ENCODE measurements at places on chromosomes 1 and 21.

DNA sequence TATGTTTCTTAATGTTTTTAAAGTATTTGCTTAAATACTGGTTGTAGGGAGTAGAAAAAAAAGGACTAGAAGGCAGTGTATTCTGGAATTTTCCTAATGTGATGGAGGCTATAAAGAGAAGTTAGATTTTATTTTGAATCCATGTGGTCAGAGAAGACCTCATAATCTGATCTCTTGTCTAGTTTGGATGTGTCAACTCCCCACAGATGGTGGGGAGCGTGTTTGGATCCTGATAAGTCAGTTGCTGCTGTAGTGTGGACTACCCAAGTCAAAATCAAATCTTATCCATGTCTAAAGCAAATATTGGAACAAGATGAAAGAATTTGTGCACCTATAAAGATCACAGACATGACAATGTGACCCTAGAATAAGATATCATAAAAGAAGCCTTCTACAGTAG is 918.0 kb downstream of the LTN1 start:
- DNase-seq = no peak

DNA sequence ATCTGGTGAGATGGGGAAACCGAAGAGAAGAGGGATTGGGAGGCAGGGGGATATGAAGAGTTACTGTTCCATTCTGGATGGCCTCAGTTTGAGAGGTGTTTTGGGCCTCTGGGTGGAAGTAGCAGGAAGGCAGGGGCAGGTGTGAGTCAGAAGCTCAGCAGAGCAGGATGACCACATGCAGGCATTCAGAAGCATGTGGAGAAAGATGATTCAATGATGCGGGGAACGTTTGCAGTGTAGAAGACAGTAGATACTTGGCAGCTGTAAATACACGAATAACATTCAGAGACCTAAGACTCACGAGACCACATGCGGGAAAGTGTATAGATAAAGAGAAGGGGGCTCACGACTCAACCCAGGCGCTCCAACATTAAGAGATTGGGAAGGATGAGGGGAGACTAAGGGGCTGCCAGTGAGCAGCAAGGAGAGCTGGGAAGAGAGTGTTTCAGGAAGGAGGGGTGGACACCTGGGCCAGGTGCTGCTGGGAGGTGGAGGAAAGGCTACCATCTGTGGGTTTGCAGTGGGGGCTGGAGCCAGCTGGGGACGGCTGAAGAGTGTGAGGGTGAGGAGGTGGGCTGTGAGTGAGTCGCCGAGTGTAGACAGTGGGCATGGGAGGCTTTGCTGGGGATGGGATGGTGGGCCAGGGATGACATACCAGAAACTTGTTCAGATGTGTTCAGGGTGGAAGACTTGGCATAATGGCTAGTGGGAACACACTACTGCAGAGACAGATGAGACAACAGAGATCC is 5.8 kb upstream of the EPS8L3 start:
- no peak for DNase-seq

- no peak for DNase-seq
Observed at GRCh38 chr1:38068220-38068979, 21.8 kb upstream of the POU3F1 start.

DNA sequence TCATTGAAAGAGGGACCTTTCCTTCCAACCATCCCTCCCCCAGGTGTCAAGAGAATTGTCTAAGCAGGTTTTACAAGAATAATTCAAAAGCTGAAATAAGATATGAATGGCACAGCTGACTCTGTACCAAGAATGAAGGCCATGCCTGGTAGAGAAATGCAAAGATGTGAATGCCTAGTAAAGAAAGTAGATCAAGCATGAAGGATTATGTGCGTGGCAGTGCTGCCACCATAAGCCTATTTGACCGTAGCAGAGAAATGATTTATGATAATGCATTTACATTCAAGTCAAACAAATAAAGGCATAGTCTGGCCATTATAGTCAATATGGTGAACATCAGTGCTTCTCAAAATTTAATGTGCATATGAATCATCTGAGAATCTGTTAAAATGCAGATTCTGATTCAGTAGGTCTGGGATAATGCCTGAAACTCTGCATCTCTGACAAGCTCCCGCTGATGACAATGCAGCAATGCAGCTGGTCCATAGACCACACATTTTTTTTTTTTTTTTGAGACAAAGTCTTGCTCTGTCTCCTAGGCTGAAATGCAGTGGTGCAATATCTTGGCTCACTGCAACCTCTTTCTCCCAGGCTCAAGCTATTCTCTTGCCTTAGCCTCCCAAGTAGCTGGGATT is 16.6 kb upstream of the CLCA4 start:
- no peak for DNase-seq

DNA sequence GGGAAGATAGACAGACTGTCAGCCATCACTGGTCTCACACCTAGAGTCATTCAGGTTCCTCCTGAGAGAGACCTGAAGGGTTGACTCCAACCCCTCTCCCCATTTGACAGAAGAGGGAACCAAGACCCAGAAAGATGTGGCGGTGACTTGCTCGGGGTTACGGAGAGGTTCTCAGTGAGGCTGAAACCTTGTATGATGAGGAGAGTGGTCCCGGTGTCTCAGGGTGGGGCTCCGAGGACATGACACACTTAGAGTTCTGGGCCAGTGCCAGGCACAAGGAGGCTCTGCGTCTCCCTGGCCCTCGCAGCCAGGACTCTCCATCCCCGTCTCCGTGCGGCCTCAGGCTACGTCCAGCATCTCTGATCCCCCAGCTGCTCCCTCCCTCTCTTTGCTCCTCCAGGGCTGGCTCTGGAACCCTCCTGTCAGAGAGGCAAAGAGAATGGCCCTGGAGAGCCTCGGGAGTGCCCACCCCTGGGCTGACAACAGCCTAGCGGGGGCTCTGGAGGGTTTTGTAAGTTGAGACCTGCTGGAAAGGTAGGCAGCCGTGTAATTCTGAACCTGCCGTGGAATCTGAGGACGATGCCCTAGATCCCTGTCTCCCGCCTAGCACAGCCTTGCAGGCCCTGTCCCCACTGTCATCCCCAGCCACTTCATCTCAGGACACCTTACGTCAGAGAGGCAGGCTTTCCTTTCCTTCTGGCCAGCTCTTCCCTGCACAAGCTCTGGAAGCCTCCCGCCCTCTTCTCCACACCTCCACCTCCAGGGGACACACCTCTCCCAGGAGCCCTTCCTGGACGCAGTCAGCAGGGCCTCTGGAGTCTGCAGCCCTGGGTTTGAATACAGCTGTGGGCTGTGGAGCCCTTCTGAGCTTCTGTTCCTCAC is 4.1 kb downstream of the EFHD2 start:
- DNase-seq = no peak

- peak; percentile 38 for DNase-seq
Observed at GRCh38 chr1:21672478-21673276, 3.5 kb upstream of the RAP1GAP start.

DNA sequence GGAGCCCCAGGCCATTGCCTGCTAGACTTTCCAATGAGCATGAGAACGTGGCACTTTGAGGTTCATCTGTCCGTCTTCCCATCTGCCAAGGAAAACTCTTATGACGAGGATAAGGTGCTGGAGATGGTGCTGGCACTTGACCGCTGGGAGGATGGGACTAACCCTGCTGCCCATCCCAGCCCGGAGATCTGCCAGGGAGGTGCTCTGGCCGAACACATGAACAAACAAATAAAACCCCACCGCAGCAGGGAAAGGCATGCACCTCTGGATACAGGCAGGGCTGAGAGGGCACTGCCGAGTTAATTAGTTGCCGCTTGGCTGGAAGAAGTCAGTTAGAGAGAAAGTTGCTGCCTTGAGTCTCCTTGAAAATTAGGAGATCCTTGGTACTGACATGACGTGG is 308.4 kb downstream of the AJAP1 start:
- DNase-seq = no peak

- peak; percentile 73 for DNase-seq
Observed at GRCh38 chr1:67970088-67970487, 80.3 kb downstream of the DIRAS3 start.

GRCh38 chr1:111267801-111268508 is 22.7 kb upstream of the CHIA start:
- no peak for DNase-seq

GRCh38 chr1:180507795-180508724 is 5.7 kb upstream of the ACBD6 start:
- DNase-seq = no peak

GRCh38 chr1:64882574-64883255 is 83.6 kb downstream of the JAK1 start:
- no peak for DNase-seq

GRCh38 chr1:67759692-67760029 is 73.6 kb downstream of the GNG12 start:
- DNase-seq = no peak

GRCh38 chr1:82265436-82265835 is 464.7 kb downstream of the ADGRL2 start:
- no peak for DNase-seq

DNA sequence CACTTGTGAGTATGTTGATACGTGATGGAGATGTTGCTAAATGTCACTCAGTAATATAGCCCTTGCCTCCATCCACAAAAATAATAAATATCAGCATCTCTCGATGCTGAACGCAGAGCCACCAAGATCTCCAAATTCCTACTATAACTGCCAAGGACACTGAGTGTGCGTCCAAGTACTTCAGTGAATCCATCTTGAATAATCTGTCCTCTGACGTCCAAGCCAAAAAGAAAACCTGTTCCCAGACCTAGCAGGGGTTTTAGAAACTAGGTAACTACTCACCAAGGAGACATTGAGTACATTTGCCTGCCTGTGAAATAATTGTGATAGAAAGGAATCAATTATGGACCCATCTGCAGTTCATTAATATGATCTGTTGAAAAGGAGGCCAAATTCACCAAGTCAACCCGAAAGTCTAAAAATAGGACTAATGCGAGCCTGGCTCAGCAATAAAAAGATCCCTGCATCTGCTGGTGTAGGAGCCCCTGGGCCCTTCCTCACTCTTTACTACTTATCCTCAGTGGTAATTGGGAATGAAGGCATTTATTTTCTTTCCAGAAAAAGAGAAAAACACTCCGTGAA is 226.9 kb upstream of the IRF2BP2 start:
- DNase-seq = no peak

GRCh38 chr1:8962812-8963530 is 17.3 kb downstream of the CA6 start:
- DNase-seq = no peak

GRCh38 chr1:19885821-19886220 is 3.6 kb downstream of the OTUD3 start:
- DNase-seq = no peak

- DNase-seq = no peak
Observed at GRCh38 chr1:109184687-109185086, 29.0 kb upstream of the SARS1 start.

- DNase-seq = no peak
Observed at GRCh38 chr1:248884632-248885295, 21.3 kb upstream of the PGBD2 start.

- peak; percentile 78 for DNase-seq
Observed at GRCh38 chr1:99808391-99809115, 41.6 kb upstream of the AGL start.

GRCh38 chr1:115217150-115218033 is 120.7 kb downstream of the NGF start:
- no peak for DNase-seq

DNA sequence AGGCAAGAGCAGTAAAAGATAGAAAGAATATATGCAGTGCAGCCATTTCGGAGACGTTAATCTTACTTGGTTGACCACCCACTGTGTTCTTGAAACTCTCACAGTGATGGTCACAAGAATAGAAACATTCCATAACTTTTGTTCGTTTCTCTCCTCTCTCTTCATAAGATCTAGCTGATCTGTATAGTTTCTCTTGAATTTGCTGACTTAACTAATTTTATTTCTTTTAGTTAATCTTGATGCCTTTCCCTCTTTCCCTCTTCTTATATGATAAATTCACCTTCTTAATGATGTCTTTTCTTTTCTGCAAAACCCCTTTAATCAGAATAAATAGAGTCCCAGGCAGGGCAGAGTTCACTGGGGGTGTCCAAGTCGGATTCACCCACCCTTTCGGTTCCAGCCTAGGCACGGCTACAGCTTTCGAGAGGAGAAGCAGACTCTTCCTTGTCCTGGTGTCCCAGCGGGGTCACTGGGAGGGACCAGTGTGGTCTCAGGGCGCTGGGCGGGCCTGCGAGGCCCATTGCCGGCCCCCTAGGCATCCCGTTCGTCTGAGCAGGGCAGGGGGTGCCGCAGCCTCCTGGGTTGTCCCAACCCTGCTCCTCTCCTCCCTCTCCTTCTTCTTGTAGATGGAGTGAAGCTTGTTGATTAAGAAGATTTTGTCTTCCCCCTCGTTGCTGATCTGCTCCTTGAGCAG is 39.8 kb downstream of the ZNF691 start:
- no peak for DNase-seq

DNA sequence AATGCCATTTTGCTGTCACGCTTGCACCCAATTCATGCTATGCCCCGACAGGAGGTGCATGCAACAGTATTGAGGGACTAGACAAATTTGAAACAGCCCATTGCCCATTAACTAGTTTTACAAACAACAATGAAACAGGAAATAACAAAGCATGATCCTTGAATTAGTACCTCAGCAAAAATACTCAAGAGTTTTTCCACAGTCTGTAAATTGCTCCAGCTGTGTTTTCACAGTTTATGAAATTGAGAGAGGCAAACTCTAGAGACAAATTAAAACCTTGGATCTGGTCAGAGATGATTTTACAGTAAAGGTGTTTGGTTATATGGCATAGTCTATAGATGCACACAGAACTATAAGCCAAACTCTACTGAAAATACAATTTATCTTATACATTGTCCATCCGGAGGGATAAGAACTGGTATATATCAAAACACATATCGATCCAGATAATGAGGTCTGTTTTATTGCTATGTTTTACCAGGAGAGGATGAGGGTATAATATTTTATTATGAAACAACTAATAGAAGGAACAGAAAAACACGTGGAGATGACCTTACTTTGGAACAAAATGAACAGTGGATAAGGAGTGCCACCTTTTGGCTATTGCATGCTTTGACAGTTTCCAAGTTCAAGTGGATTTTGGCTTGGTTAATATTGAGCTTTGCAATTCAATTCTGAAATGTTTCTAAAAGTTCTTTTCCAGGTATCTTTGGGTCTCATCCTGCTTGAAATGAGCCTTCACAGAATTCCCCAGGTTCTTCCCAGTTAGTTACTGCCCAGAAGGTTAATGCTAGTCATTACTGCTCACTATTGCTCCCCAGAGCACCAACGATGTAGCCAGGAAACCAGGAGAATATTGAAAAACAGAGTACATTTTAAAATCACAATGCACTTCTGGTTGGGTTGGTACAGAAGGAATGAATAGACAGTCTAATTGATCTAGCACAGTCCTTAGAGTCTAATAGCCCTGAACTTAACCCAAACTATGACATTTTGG is 45.7 kb downstream of the ZC3H11B start:
- no peak for DNase-seq

GRCh38 chr1:205068457-205069040 is 15.7 kb downstream of the TMEM81 start:
- DNase-seq = no peak

- no peak for DNase-seq
Observed at GRCh38 chr21:31343680-31344480, at the start of gene TIAM1. Gene TIAM1 (minus strand): TSS chr21:31344261. CDS start chr21:31266972, 77,289 bp downstream.
